Foreskin keratinocyte (primary cell): ENCODE measurements at places on chromosomes 7 and 10.
A peak's percentile ranks its signal among the peaks of the same experiment; 100 is the strongest.

DNA sequence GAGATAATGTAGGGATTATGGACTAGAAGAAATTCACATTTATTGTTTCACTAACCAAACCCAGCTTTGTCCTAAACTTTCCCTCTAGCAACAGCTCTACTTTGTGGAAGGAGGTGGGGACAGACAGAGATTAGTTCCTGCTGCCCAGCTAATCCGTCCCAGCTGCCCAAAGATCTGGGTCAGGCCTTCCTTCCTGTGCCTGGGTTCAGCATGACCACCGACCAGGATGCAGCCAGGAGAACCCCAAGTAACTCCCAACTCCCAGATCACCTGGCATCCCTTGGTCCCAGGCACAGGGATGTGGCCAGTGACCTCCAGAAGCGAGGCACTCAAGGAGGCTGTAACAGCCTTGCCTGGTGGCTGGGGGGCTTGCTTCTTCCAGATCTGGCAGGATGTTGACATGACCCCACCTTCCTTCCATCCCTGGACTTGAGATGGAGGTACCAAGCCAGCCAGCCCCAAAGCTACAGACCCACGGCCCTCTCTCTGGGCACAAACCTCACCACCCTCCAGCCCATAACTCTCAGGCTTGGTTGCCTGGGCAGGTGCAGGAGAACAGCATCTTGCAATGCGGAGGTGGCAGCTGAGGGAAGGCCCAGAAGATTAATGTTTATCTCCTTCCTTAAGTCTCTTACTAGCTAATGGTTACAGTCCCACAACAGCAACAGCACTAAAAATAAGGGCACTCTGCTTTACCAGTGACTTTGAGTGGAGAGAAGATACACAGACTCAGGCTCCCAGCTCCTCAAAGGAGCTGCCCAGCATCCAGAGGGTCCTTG, 11.1 kb downstream of the CAMK2G start:
- DNase-seq = no peak

GRCh38 chr10:64040781-64041180, 519.6 kb downstream of the REEP3 start:
- no peak for DNase-seq

DNA sequence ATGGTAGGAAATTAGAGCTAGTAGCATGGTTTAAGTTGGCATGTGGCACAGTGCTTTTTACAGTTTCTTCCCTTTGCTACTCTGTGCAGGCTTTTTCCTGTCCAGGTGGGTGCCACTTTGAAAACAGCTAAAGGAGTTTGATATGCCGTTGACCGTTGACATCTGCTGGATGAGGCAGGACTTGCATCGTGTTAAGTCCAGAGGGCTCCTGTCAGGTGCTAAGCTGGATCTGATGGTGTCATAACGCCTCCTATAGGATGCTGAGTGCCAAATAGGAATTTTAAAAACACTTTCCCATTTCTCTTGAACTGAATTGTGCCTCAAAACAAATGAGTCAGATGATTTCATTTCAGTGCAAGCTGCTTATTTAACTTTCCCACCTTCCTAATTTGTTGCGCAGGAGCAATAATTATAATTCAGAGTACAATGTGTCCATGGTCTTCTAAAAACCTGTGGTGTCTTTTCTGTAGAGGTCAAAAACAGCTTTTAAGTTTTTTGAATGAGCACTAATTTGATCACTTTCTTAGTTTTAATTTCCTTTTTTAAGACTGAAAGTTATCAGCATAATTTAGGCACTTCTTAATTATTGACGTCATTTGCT, 178.3 kb downstream of the CDCA7L start:
- DNase-seq = peak; percentile 80

DNA sequence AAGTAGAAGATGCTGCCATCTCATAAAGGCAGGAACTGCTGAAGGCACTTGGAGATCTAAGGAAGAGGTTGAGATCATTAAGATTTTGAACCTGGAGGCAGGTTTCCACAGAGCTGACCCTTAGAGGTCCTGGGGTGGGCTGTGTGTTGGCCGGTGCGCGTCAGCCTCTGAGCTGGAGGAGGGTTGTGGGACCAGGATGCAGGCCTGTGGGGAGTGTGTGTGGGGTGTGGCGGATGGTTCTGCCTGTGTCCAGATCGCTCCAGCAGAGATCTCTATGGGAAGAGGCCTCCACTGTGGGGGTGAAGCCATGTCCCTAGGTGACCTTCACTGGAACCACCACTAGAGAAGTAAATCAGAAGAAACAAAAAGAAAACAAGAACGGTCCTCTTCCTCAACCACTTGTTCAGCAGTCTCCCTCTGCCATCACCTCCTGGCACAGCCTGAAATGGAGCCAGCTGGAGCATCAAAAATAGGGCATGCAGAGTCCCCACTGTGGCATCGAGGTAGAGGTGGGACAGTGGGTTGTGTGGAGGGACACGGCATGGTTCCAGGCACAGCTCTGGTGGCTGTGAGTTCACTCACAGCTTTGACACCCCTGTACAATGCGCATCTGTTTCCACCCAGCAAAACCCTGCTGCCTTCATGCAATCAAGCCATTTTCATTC, 453.8 kb downstream of the TCERG1L start:
- DNase-seq = no peak

DNA sequence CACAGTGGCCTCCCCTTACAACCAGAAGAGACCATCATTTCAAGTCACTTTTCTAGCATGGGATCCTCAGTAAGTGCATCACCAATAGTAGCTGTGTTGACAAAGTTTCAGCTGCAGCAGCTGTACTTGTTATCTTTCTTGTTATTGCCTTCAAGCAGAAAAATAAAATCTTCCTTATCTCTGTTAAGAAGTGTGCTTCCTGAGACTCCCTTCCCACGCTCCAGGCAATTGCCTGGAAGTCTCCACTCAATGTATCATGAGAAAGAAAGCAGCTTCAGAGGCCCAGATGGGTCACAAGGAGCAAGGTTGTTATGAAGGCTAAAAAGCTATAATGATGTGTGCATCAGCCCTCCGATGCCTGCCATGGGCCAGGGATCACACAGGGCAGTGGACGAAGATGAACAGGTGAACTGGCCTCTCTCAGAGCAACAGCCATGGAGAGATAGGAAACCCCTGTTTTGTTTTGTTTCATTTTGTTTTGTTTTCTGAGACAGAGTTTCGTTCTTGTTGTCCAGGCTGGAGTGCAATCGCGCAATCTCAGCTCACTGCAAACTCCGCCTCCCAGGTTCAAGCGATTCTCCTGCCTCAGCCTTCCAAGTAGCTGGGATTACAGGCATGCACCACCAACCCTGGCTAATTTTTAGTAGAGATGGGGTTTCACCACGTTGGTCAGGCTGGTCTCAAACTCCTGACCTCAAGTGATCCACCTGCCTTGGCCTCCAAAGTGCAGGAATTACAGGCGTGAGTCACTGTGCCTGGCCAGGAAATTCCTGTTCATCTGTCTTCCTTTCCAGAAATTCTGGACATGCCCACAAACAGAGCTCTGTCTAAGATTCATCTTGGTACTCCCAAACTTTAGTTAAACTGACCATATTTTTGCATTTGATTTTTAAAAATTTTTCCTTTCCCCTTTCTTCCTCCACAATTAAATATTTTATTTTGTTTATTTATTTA, 340.5 kb downstream of the TNS3 start:
- no peak for DNase-seq

- DNase-seq = no peak
These were observed 658.3 kb downstream of the SUGCT start for GRCh38 chr7:40793132-40793531.

DNA sequence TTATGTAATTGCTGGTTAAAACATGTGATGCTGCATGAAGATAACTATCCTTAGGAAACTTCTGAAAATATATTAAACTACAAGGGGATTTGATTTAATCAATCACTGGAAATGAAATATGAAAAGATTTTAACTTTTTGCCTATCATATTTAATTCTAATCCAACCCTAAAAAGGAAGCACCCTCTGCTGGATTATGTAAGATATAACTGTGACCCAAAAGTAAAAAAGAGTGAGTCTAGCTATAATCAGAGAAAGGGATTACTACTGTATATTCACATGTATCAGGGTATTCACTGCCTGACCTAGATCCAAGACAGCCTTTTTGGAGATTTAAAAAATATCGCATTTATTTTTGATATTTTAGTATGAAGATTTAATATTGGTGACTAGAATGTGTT, 295.5 kb downstream of the MDFIC start:
- no peak for DNase-seq

DNA sequence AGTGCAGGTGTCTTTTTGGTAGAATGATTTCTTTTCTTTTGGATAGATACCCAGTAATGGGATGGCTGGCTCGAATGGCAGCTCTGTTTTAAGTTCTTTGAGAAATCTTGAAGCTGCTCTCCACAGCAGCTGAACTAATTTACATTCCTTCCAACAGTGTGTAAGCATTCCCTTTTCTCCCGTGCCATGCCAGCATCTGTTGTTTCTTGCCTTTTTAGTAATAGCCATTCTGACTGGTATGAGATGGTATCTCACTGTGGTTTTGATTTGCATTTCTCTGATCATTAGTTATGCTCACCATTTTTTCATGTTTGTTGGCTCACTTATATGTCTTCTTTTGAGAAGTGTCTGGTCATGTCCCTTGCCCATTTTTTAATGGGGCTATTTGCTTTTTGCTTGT, 486.3 kb downstream of the GALNT17 start:
- DNase-seq = peak; percentile 63

DNA sequence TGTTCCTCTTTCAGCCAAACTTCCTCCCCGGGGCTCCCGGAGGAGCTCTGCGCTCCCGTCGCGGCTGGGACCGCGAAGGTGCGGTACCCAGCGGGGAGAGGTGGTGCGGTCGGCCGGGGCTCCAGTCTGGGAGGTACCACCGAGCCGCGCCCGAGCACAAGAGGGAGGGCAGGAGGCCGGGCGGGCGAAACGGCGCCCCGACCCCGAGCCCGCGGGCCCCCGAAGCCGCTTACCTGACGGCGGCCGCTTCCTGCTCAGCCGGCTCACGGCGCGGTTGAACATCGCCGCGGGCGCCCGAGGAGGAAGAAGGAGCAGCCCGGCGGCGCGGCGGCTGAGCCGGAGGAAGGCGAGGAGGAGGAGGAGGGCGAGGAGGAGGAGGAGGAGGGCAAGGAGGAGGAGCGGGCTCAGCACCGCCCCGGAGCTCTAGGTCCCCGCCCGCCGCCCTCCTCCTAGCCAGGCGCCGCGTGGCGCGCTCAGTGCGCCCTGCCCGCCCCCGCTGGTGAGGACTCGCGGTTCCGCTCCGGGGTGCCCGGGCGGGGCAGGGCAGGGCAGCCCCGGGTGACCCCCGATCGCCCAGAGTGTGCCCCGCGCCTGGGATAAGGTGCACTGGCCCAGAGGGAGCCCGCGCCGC, at the start of gene RGS10:
Gene RGS10 (minus strand): TSS at position 363 of the 631 bp plus-strand sequence. CDS start 81 bp downstream, at position 282.
- peak; percentile 77 for DNase-seq

DNA sequence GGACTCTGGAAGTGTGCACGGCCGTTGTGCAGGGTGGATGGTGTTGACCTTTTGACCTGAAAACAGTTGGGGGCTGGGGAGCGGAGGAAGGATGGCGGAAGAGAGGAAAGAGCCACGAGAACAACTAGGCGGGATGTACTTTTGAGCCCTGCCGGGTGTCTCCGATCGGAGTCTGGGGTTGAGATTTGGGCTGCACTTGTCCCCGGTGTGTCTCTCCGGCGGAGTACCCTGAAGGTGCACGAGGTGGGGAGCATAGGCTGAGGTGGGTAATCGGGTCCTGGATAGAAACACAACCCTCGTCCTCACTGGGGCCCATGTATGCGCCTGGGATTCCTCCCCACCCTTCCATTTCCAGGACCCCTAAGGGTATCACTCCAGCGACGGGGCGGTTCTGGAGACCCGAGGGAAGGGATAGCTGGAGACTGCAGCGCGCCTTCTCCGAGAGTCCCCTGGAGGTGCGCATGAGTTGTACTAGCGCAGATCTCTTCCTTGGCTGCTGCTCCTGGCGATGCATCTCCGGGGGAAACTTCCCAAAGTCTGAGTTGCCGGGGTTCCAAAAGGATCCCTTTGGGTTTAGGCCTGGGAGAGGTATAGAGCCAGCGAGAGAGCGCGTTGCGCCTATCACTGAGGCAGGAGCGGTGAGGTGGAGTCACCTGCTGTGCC, 4.6 kb upstream of the HMX2 start:
- no peak for DNase-seq
